ENCODE measurements at places on chromosomes 16 and 17.

DNA sequence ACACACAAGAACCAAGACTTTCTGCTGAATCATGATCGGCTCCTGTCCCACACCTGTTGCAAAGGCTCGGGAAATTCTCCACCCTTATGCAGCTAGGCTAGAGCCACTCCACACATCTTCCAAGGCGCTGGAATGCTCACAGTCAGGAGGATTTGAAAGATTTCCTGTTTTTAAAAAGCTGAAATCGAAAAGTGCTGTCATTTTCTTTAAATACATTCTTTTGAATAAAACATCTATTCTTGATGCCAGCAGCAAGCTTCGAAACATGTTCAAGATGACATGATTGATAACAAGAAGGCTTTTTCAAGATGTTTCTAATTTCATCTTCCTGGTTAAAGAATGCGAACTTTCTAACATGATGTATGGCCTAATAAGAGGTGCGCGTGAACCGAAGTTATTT is 219.7 kb upstream of the CDH5 start:
- DNase-seq: no peak

GRCh38 chr17:43779145-43780125 is 658 bp upstream of the DUSP3 start:
- no peak for DNase-seq

DNA sequence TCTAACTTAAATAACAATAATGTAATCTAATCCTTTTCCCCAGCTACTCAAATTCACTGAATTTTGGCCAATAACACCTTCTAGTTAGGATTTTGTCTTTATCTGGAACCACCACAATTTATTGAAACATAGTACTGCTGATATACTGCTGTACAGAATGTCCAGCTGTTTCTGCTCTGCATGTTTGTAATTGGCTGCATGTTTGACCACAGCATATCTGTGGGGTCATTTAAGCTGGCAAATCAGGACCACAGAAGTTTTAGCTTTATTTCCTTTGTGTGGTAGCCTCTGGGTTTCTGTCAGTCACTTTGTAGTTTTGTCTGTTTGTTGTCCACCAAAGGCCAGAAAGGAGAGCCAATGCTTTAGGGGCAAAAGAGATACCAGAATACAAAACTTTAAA is 22.2 kb upstream of the RAB11FIP4 start:
- no peak for DNase-seq

DNA sequence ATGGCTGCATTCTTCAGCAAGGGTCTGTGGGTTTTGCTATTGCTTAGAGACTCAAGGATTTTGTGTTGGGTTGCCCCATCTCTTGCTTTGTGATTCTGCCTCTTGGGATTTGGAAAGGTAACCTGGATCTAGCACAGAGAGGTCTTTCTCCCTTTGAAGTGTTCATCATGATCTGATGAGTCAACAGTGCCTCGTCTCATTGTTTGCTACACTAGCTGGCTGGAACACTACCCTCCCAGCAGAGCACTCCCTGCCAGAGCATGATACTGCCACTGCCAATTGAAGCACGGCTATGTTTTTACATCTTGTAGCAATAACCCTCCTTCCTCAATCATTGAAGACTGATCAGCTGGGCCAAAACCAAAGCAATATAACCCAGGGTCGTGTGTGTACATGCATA is 361.0 kb downstream of the CDH13 start:
- DNase-seq: no peak

- no peak for DNase-seq
These were observed 20.5 kb downstream of the C1QTNF1 start for GRCh38 chr17:79044462-79044861.

DNA sequence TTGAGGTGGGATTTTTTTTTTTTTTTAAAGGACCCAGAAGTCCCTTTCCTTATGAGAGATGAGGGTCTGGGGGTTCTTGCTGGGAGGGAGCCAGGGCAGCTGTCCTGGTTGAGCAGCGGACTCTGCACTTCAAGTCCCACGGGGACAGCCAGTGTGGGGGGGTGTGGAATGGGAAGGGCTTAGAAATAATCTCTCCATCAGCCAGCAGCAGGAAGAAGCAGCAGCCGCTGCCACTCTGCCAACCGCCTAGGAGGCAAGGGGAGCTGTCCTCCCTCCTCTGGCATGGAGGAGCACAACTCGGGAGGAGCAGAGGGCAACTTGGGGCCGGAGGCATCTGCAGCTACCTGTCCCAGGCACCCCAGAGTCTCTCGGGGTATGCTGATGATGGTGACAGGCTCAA is at the start of gene KCNG4:
KCNG4 (minus strand) TSS at position 104 of the 400 bp plus-strand sequence. CDS start 2,527 bp downstream, outside the sequence.
- no peak for DNase-seq

DNA sequence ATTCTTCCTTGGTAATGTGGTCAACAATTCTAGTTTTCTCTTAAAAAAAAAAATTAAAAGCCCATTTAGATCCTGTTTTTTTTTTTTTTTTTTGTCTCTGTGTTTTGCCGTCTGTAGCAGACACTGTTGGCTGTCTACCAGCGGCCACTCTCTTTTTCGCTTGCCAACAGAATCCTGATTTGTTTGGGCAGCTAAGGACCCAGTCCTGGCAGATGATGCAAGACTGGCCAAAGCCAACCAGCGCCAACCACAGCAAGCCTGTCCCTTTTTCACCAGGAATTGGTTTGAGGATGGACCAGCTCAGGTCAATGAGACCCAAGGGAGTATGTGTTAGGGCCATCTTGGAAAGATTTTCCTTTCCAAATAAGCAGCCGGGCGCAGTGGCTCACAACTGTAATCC is 28.2 kb downstream of the ST3GAL2 start:
- DNase-seq: no peak

GRCh38 chr16:11500700-11501346 is 85.9 kb downstream of the LITAF start:
- DNase-seq: no peak

DNA sequence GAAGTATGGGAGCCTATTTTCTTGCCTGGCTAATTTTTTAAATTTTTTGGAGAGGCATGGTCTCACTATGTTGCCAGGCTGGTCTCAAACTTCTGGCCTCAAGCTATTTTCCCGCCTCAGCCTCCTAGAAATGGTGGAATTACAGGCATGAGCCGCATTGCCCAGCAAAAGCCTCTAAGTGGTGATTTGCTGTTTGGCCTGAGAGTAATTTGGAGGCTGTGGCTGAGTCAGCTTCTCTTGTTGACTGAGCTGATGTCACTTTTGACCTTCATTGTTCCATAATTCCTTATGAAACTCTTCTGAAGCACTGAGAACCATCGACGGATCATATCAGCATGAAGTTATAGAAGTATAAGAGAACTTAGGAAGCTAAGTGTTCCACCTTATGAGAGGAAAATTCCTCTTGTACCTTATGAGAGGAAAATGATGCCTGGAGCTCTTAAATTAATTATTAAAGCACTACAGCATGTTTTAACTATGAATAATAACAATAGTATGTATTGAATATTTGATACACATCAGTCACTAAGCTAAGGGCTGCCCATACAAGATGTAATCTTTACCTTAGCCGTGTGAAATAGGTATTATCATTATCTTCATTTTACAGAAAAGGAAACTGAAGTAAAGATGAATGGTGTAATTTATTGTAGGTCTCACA is 220.8 kb upstream of the MON1B start:
- no peak for DNase-seq

DNA sequence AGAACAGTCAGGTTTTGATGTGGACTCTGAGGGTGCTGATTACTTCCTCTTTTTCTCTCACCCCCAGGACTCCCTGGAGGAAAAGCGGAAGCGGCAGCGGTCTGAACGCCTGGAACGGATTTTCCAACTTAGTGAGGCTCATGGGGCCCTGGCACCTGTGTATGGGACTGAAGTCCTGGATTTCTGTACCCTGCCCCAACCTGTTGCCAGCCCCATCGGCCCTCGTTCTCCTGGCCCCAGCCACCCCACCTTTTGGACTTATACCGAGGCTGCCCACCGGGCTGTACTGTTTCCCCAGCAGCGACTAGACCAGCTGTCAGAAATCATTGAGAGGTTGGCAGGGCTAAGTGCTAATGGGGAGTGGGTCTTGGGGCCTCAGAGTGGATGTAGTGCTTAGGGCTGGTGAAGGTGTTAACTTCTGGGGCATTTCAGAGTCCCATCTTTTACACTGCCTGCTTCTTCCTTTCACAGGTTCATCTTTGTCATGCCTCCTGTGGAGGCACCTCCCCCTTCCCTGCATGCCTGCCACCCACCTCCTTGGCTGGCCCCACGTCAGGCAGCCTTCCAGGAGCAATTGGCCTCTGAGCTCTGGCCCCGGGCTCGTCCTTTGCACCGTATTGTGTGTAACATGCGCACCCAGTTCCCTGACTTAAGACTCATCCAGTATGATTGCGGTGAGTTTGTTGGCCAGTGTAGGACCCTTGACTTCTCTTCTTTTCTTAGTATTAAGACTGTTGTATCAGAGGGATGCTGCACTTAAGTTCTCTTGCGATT is 19.1 kb upstream of the PHKG2 start:
- DNase-seq: no peak

DNA sequence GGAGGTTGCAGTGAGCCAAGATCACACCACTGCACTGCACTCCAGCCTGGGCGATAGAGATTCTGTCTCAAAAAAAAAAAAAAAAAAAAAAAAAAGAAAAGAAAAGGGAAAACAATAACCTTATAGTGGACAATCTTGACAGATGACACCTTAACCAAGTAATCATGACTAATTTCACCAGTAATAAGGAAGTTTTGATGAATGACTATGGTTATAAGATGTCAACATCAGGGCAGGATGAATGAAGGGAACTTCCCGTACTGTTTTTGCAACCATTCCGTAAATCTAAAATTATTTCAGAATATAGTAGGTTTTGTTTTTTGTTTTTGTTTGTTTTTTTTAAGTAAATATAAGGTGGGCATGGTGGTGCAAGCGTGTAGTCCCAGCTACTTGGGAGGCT is 23.0 kb downstream of the GSPT1 start:
- DNase-seq: no peak

- no peak for DNase-seq
These were observed 170.3 kb upstream of the RPH3AL start for GRCh38 chr17:522919-523318.

DNA sequence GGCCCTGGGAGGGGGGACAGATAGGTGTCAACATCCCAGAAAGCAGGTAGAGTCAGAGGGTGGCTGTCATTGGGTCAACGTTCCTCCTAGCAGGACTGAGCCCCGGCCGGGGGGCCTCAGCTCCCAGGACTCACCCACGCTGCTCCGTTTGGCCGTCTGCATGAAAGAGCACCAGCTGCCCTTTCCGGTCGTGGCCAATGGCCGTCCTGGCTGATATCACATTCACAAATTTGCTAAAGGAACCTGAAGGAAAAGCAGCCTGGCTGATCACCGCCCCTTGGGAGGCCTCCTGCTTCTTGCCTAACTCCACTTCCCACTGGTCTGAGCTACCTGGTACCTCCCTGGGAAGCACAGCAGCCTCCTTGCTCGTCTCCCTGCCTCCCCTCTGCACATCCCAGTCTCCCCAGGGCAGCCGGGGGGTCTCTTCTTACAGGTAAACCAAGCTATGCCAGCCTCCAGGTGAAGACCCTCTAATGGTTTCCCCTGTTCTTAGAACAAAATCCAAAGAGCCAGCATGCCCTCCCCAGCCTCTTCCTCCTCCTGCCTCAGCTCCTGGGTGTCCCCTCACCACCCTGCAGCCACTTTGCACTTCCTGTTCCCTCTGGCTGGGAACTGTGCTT is 3.4 kb downstream of the NAGPA start:
- DNase-seq: no peak

- peak; percentile 40 for DNase-seq
These were observed 863 bp downstream of the ADCY9 start for GRCh38 chr16:4115209-4115948.

DNA sequence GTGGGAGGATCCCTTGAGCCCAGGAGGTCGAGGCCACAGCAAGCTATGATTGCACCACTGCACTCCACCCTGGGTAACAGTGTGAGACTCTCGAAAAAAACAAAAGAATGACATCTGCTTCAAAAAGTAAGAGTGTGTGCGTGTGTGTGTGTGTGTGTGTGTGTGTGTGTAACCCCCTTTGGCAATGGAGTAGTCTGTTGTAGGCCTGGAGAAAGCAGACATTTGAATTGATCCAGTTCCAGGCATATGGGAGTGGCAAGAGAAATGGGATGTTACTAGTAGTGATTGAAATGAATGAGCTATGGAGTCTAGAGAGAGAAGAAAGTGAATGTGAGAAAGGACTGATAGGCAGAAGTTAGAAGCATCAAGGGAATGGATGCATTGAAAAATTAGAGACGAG is 9.9 kb downstream of the CASC3 start:
- no peak for DNase-seq

- peak; percentile 13 for DNase-seq
These were observed 82.2 kb downstream of the CMC2 start for GRCh38 chr16:80924372-80924978.

GRCh38 chr16:85908889-85909589 is 10.1 kb downstream of the IRF8 start:
- DNase-seq: no peak

DNA sequence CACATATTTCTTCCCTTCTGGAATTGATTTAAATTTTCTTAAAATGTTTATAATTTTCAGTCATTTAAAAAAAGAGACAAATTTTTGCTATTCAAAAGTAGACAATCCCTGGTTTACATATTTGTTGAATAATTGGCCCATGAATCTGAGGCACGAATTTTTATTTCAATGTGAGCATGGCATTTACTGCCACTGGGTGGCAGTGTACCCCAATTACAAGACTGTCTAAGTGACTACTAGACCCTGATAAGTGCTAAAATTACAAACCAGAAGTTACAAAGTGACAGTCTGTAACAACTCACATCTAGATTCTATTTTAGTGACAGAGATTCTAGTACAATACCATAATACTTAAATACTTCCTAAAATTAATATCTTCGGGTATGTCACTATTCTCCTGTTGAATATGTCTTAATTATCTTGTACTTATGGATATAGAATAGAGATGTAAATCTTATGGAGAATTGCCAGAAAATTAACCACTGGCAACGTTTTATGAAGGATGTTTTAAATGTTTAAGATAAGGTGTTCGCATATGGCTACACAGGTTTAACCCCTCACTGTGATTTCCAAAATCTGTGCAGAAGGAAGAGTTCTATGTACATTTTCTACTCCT is 235.8 kb downstream of the MAP2K4 start:
- no peak for DNase-seq

- DNase-seq: no peak
These were observed 5.0 kb downstream of the RCVRN start for GRCh38 chr17:9900044-9900594.

DNA sequence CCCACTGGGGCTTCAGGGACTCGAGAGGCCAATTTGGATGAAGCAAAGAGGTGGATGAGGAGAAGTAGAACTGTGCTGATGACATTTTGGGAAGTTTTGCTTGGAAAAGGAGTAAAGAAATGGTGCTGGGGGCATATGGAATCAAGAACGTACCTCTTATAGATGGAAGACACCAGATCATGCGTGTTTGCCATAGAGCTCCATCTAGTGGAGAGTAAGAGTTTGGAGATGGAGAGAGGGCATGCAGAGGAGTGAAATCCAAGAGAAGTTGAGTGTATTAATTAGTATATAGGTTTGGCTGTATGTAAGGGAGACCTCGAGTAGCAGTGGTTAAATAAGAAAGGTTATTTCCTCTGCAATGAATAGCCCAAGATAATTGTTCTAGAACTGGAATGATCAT is 56.0 kb downstream of the SHISA6 start:
- DNase-seq: no peak

Data from effector memory CD8-positive, alpha-beta T cell (primary cell).